Esophagus muscularis mucosa (tissue), 4 donors: ENCODE measurements at places on chromosomes 1 and 21. TPM values are rescaled to one million over a fixed set of nuclear protein-coding genes. Genes with fewer than 3 reads are reported as not detected.

The LEFTY2 gene
- total RNA-seq: not detected

The SELENOF gene
- total RNA-seq: 76.8 TPM

DNA sequence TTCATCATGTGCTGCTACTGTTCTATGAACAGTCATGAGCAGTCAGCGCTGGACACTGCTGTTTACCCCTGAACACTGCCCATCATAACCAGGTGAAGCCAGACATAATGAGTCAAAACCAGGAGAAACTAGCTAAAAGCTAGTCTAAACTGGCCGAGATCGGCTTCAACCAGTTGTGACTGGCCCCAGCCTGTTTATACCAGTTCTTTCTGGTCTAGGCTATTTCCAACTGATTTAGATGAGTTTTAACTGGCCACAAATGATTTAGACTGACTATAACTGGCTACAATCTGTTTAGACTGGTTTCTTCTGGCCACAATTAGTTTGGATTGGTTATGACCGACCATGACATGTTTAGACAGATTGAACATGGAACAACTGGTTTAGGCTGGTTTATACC lies 348.3 kb upstream of the CAMK1G start:
- peak; percentile 53 for DNase-seq

The POU2F1 gene
- 7.3 TPM for total RNA-seq

DNA sequence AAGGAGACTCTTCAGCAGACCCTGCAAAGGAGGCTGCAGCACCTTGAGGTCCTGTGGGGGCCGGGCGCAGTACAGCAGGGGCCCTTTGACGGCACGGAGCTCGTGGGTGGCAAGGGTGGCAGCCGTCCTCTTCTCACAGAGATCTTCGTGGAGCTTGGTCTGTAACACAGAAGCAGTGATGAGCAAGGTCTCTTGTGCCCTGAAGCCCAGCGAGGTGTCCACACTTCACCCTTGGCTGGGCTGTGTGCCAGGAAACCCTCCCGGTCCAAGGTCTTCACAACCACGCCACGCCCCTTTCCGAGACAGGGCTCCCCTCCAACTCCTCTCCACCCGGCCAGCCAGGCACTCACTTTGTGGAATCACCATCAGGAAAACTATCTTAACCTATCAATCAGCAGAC lies 11.3 kb downstream of the LRRC47 start:
- DNase-seq: no peak

The LCE1E gene
- total RNA-seq: not detected

GRCh38 chr1:19311931-19312781 lies at the start of the genes AKR7A2 and SLC66A1:
AKR7A2 (minus strand) TSS chr1:19312144; CDS start chr1:19312124, 20 bp downstream.
SLC66A1 (plus strand) TSS chr1:19312326; CDS start chr1:19317678, 5,352 bp downstream.
- DNase-seq: peak; percentile 95

DNA sequence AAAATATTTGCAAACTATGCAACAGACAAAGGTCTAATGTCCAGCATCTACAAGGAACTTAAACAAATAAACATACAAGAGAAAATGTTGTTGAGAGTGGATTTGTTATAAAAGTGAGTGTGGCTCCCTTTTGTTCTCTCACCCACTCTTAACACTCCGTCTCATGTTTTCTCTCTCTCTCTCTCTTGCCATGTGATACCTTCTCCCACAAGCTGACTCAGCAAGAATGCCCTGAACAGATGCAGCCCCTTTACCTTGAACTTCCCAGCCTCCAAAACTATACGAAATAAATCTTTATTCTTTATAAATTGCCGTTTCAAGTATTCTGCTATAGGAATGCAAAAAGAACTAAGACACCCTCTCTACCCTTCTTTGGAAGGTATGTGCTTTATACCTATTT lies 234.1 kb downstream of the ADGRL2 start:
- DNase-seq: no peak

DNA sequence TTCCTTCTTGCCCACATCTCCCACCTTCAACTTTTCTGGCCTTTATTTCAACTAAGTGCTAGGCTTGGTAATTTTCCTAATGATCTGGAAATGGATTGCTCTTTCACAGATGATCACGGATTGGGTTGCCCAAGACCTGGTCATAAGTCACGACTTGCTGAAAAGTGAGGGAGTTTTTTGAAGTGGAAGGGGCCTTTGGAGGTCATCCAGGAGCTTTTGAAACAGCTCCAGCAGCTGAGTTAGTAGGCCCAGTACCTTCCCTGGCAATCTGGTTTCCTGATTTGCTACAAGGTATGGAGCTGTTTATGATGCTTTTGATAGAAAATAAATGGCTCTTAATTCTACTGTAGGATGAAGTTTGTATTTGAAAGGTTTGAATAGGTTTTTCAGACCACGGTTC lies 20.4 kb downstream of the GREM2 start:
- DNase-seq: peak; percentile 31

DNA sequence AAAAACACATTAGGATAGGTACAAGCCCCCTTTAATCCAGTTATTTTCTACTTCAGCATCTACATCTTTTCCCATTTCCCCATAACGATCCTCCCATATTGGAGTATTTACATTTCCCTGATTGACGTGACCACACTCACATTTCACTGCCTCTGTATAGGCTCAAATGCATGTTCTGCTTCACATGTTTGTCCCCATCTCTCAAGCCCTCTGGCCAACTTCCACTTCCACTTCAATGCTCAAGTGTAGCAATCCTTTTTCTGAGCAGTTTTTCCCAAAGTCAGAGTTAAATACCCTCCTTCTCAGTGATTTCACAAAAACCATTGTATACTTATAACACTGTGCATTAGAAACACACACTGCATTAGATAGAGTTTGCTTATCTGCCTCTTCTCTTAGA lies 61.8 kb upstream of the TTLL7 start:
- no peak for DNase-seq

GRCh38 chr1:78224861-78225552 lies 179.2 kb downstream of the GIPC2 start:
- DNase-seq: no peak

The GNAI3 gene
- 5.9 TPM for total RNA-seq

- DNase-seq: no peak
Observed at GRCh38 chr1:6592865-6593593, 9.6 kb downstream of the KLHL21 start.

DNA sequence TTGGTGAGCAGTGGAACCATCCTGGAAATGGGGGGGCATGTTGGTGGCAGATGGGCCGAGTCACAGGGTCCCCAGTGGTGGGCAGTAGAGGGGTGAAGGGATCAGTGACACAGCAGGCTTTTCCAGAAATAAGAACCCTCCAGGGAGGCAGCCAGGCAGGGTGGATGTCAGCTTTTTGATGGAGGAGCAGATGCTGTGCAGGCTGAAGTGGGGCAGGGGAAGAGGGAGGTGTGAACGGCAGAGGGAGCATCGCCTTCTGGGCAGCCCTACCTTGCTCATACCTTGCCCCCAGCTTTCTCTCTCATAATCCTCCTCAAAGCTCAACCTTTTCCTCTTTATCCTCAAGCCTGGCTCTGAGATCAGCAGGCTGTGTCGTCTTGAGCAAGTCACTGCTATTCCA lies 131.8 kb upstream of the IPO9 start:
- DNase-seq: no peak

DNA sequence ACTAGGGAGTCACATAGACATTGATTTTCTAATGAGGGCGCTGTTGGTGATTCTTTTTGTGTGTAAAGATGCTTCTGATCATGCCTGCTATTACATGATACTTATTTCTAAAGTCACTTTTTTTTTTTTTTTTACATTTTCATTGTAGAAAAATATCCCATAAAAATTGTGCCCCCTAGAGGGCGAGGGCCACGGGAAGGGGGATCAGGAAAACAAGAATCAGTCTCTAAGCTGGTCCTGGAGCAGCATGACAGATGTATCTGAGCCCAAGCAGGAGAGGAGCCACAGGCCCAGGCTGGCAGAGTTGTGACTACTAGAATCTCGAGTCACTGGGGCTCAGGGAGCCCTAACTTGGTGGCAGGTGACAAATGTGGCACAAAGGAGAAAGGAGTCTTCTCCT lies 28.1 kb downstream of the ZSCAN20 start:
- no peak for DNase-seq

DNA sequence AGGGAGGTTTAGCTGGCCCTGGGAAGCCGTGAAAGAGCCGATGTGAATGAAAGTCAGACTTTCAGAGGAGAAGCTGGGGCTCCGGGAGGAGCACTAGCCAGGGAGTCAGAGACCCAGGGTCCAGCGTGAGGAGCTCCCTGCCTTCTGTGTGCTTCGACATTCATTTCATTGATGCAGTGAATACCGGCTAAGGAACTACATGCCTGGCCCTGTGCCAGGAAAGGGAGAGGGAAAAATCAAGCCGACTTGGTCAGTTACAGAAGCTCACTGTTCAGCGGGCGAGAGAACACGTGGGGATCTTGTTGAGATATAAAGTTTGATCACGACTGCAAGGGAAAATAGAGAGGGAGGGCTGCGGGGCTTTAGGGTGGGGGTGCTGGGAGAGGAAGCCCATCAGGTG lies 76.7 kb upstream of the RUNX3 start:
- DNase-seq: no peak

- no peak for DNase-seq
Observed at GRCh38 chr1:97145321-97145956, 423.9 kb downstream of the PTBP2 start.

DNA sequence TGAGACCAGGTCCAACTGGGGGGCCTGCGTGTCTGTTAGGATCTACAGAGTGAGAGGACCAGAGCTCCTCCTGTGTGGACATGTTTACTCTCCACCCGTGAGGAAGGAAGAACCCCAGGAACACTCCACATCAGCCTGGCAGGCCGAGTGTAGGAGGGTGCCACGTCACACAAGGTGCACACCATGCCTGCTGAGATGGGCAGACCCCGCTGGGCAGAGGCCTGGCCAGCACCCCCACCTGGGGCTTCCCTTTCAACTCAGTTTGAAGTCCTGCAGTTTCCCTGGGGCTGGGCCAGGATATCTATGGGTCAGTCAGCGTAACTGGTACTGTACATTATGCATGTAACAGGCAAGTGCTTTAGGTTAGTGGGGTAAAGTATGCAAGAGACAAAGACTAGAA lies 30.1 kb upstream of the PCBP3 start:
- no peak for DNase-seq

GRCh38 chr21:21295303-21295702 lies 297.1 kb downstream of the NCAM2 start:
- no peak for DNase-seq

The OR2T35 gene
- not detected for total RNA-seq

- DNase-seq: no peak
Observed at GRCh38 chr1:230124186-230125128, 57.4 kb downstream of the GALNT2 start.

The FAM177B gene
- 1.3 TPM for total RNA-seq

GRCh38 chr1:230713915-230714764 lies at the start of gene AGT:
AGT (minus strand) TSS chr1:230714122; CDS start chr1:230710823, 3,299 bp downstream.
- no peak for DNase-seq

The ATAD3C gene
- total RNA-seq: 0.83 TPM

GRCh38 chr21:43892334-43892733 lies 27.3 kb downstream of the AGPAT3 start:
- no peak for DNase-seq

The FOXD2 gene
- total RNA-seq: 0.57 TPM

The GJC2 gene
- total RNA-seq: 8.5 TPM

The C1orf185 gene
- not detected for total RNA-seq

DNA sequence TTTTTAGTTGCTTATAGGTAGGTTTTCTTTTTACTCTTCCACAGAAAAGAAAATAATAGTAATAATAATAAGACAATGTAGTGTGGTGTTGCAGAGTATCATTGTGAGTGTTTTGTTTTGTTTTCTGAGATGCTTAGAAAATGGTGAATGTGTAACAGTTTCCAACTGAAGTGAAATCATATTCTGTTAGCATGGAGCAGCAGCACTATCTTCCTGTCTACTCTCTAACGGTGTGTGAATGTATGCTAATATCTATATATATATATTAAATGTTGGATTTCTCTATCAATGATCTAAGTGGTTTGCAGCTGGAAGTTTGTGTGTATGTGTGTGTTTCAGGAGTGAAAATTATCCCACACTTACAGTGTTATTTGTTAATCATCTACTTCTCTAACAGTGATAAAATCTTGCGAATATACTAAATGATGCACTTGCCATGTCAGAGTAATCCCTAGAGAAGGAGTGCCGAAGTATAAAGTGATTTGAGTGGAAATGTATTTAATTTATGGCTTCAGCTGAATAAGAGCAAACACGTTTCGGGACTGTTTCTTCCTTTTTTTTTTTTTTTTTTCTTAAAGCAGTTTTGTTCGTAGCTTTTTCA lies 377 bp downstream of the SAMD13 start:
- no peak for DNase-seq

The SCNM1 gene
- 39.3 TPM for total RNA-seq

- no peak for DNase-seq
Observed at GRCh38 chr1:10685808-10686403, 110.5 kb downstream of the CASZ1 start.

The ZNF678 gene
- total RNA-seq: 4.0 TPM

DNA sequence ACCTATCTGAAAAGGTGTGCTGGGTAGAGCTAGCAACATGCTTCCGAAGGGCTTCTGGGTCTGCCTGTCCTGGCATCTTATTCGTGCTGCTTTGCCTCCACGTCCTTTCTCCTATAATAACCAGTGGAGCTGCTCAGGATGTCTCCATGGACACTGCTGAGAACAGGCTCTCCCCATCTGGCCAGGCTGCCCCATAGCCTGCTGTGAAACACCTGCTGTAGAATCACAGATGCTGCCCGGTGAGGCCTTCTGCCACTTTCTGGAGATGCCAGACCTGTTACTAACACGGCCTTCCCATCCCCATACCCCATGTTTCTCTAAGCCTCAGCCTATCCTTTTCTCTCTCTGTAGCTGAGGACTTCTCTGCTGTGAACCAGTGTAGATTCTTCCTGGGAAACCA lies 120.5 kb downstream of the IER5 start:
- no peak for DNase-seq

- no peak for DNase-seq
Observed at GRCh38 chr1:162984699-162985098, 84.5 kb upstream of the RGS4 start.

- no peak for DNase-seq
Observed at GRCh38 chr1:182713492-182713891, 29.1 kb upstream of the RGS8 start.

- DNase-seq: no peak
Observed at GRCh38 chr21:36759348-36760083, 60.6 kb downstream of the SIM2 start.

The MATN1 gene
- total RNA-seq: not detected

The CD1B gene
- total RNA-seq: not detected

GRCh38 chr1:1892763-1893120 lies 1.9 kb upstream of the GNB1 start:
- DNase-seq: no peak

The TAS1R1 gene
- not detected for total RNA-seq

The ARHGAP30 gene
- 4.6 TPM for total RNA-seq

DNA sequence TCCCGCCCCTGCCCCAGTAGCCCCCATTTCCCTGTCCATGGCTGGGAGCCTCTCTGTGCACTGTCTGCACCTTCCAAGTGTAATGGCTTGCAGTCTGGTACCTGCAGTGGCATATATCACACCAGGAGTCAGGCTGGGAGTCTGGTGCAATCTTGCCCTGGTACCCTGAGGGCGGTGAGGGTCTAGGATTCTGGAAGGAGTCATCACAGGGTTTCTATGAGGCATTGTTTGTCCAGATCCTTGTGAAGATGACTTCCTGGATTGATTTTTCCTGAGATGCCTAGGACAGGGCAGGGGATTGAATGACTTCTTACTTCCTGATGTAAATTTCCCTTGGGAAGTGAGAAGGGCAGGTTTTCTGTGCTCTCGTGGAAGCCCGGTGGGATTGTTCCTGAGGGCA lies 5.9 kb upstream of the PKP1 start:
- no peak for DNase-seq

GRCh38 chr21:29737186-29737585 lies 202.6 kb downstream of the GRIK1 start:
- no peak for DNase-seq

The TEDDM1 gene
- not detected for total RNA-seq
